ENCODE measurements at places on chromosomes 13 and 19. TPM values are rescaled to one million over a fixed set of nuclear protein-coding genes. Genes with fewer than 3 reads are reported as not detected.

Gene LRRC25
- not detected for total RNA-seq

Gene UBE2L5
- total RNA-seq: not detected

Gene DHX34
- total RNA-seq: 20.4 TPM

Gene PPP1R13L
- total RNA-seq: 20.8 TPM

Gene DCT
- total RNA-seq: not detected

Gene IL17D
- total RNA-seq: 2.3 TPM

Gene CLDN10
- not detected for total RNA-seq

Gene ZNF256
- total RNA-seq: 1.7 TPM

Gene ZNF888
- total RNA-seq: 3.9 TPM

Gene PSG3
- 0.87 TPM for total RNA-seq

Gene FCGBP
- total RNA-seq: not detected

Gene TMEM221
- total RNA-seq: not detected

Data from mammary microvascular endothelial cell (primary cell).